ENCODE measurements at places on chromosomes 5 and 9.

DNA sequence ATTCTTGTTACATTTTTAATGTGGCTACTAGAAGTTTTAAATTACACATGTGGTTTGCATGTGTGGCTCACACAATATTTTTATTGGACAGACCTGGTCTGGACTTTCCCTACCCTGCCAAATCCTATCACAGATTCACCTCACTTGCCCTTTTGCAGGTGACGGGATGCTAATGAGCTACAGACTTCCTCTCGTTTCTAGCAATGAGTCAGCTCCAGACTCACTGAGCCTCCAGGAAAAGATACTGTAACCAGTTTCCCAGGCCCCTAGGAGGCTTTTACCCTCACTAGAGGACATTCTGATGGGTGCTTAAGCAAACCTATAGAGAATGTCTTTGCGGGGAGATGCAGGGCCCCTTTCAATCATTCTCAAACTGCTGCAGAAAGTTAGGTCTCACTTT lies 135.4 kb downstream of the WDR41 start:
- no peak for DNase-seq

GRCh38 chr9:116279230-116279629 lies 125.6 kb downstream of the PAPPA start:
- no peak for DNase-seq

- no peak for DNase-seq
These were observed 117.2 kb upstream of the TBCA start for GRCh38 chr5:77893225-77893860.

DNA sequence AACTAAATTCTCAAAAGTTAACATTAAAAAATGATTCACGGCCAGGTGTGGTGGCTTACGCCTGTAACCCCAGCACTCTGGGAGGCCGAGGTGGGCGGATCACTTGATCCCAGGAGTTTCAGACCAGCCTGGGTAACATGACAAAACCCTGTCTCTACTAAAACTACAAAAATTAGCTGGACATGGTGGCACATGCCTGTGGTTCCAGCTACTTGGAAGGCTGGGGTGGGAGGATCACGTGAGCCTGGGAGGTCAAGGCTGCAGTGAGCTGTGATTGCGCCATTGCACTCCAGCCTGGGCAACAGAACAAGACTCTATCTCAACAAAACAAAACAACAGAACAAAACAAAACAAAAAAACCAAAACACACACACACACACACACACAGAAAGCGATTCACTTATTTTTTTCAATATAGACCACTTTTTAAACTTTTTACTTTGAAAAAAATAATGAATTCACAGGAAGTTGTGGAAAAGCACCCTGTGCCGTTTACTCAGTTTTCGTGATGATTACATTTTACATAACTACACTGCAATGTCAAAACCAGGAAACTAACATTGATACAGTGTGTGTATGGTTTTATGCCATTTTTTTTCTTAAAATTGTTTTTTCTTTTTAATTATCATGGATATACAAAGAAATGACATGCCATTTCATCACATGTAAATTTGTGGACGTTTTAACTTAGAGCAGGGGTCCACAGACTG lies 73.7 kb downstream of the TENT4A start:
- DNase-seq, result no peak

DNA sequence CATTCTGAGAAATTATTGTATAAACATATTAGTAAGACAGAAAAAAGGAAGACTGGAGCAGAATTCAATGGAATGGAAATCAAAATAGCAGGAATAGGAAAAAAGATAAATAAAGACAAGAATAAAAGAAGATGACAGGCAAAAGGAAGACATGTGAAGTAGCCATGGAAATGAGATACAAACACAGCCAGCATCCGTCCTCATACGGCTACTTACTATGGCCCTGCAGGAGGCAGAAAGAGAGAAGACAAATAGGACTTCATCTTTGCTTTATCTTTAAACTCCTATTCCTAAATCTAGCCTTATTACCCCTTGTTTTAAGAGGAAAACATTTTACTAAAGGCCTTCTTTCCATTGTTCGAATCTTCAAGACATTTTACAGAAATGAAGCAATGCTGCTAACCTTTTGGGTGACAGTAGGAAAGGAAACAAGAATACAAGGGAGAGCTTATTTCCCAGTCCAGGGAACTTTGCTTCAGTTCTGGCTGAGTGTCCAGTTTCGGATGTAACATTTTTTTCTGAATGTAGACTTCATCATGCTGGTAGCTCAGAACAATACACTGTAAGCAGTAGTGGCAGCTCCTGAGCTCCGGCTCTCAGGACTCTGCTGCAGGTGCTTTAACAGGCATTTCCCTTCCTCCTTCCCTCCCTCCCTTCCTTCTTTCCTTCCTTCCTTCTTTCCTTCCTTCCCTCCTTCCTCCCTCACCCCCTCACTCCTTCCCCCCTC lies 106.4 kb upstream of the SLC12A2 start:
- DNase-seq, result no peak

DNA sequence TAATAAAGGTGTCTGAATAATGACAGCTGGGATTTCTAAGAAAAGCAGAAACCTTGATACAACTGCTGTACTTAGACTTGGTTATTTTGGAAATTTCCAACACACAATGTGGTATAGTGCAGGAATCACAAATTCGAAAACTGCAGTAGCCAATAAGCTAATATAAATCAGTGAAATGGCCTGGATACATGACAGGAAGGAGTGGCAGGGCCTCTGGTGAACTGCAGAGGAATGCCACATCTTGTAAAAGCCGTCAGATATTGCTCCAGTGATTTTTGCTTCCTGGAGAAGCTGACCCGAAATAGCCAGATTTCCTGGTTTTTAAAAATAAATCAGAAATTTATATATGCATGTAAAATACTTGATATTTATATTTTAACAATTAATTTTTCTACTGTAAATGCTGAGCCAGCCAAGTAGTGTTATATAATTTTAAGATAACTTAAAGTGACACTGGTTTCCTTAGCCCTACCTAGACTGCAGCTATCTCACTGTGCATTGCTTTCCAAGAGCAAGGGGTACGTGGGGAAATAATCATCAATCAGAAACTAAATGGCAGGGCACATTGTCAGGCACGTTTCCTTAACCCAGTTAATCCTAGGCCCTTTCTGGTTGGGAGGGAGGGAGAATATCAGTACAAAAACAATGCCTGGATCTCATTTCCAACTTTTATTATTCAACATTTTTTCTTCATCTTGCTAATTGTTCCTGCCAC lies 182.4 kb downstream of the RASEF start:
- no peak for DNase-seq

GRCh38 chr5:38362713-38363112 lies 104.4 kb downstream of the EGFLAM start:
- no peak for DNase-seq

- no peak for DNase-seq
These were observed 21.3 kb downstream of the KCTD16 start for GRCh38 chr5:144191998-144192397.

- DNase-seq, result no peak
These were observed 47.1 kb downstream of the SEMA5A start for GRCh38 chr5:9498541-9499497.

DNA sequence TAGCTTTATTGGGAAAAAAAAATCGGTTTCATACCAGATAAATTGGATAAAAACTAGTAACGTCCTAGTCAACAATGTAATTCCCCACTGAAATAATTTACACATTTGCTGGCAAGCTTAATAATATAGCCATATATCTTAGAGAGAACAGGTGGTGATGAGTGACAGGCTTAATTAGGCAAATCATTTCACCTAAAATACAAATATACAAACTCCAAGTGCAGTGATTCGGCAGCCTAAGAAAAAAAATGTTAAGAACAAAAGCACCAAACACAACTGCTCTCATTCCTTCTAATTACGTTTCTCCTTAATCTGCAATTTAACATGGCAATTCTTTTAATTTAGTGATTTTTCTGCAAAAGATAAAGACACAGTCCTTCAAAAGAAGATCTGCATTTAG lies 56.0 kb upstream of the SLC25A51 start:
- no peak for DNase-seq

DNA sequence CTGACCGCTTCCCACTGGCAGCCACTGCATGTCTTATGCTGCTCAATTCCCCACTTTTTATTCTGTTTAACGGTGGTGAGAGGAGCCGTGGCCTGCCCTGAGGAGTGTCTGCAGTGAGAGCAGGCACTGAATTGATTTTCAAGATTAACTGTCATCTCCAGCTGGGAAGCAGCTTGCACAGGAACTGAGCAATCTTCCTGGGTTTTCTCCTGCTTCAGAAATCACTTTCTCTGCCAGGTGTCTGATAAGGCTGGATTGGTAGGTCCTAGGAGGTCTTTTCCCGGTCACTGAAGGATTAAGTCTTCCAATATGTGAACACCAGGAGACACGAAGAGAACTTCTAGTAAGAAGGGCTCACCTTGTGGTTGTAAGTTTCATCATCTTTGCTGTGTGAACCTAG lies 181.1 kb upstream of the RAD23B start:
- DNase-seq, result no peak

GRCh38 chr9:36191686-36192085 lies 965 bp downstream of the CLTA start:
- DNase-seq, result no peak

DNA sequence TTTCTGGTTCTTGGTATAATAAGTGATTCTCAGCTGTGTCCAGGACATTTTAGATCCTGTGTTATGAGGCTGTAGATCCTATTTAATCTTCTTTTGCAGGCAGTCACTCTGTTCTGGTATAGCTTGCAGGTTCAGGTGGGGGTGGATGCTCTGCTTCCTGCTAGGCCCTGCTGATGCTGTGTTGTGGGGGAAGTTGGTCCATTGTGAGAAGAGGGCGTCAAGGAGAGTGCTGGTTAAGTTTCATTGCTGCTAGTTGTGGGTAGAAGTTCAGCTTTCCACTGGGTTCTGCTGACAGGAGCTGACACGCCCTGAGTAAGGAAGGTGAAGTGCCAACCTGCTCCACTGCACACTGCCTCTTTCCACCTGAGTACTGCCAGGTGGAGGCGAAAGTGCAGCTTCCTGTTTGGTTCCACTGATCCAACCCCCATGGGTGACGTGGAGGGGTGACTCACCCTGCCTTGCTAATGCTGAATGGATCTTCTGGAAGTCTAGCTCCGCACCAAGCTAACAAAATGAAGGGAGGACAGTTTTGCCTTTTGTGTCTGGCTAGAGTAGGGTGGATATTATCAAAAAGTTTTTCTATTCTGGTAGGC lies 16.3 kb downstream of the NMRK1 start:
- peak; percentile 42 for DNase-seq

- no peak for DNase-seq
These were observed at the start of gene GPRIN1 for GRCh38 chr5:176609724-176610434. Gene GPRIN1, minus strand, starts transcription at chr5:176610156. Its CDS starts 10,322 bp downstream, at chr5:176599834.

DNA sequence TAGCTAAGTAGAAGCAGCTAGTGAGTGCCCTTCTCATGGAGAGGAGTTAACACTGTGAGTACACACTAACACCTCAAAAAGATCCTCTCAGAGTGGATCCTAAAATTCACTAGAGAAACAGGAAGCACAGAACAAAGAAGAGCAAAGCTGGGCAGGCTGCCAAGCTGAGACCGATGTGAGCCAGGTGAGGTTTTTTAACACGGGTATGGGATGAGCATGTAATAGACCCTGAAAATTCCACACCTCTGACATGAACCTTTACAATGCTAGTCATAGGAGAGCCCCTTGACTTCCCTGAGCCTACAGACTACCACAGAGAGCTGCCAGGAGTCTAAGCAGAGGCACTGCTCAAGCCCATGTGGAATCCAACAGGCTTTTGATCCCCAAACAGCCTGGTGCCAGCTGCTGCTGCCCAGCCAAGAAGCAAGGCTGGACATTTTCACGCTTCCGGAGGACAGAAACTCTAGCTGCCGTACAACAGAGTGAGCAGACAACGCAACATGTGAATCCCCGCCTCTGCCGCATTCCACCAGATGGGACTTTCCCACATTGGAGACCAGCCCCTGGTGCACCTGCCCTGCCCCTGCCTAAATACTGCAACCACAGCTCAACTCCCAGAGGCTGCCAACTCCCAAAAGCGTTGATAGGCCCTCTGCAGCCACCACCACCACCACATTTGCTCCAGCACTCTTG lies 280.8 kb downstream of the CDH10 start:
- DNase-seq, result no peak
